ENCODE measurements at places on chromosomes 3 and 15. TPM values are rescaled to one million over a fixed set of nuclear protein-coding genes. Genes with fewer than 3 reads are reported as not detected.

DLEC1 gene
- polyA plus RNA-seq = 0.01 TPM

WDR72 gene
- polyA plus RNA-seq = not detected

PRRT3 gene
- 0.65 TPM for polyA plus RNA-seq

GRCh38 chr15:101497017-101497416 lies 7.5 kb upstream of the PCSK6 start:
- no peak for DNase-seq

- DNase-seq = no peak
Observed at GRCh38 chr15:80494351-80494751, 90.2 kb downstream of the ARNT2 start.

GRCh38 chr3:124168271-124168670 lies 176.3 kb upstream of the ROPN1 start:
- DNase-seq = no peak
